Hippocampal formation (tissue), 2 donors: ENCODE measurements at places on chromosomes 2 and 18.

DNA sequence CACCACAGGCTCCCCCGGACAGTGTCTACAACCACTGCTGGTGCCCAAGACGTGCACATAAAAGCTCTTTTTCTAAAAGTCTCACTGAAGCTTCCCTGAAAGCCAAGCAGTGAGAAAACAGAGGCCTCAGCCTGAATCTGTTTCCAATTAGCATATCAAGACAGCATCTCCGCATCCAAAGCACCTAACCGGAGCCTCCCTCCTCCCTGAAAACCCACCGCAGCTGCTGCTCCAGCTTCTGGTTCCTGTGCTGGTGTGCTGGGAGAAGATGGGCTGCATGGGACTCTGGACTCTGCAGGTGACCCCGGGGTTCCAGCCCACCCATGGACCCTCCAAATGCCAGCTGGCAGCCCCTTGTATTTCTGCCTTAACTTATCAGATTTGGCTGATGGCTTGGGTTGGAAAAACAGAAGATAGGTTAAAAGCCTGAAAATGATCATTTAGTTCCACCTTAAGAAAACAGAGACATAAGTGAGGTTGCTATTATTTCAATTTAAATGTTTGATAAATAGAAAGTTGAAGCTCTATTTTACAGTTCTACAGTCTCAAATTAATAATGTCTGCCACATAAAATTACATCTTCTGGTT is 103.3 kb downstream of the TMEM18 start:
- DNase-seq = no peak

GRCh38 chr18:79320216-79320850 is 75.4 kb upstream of the NFATC1 start:
- no peak for DNase-seq

DNA sequence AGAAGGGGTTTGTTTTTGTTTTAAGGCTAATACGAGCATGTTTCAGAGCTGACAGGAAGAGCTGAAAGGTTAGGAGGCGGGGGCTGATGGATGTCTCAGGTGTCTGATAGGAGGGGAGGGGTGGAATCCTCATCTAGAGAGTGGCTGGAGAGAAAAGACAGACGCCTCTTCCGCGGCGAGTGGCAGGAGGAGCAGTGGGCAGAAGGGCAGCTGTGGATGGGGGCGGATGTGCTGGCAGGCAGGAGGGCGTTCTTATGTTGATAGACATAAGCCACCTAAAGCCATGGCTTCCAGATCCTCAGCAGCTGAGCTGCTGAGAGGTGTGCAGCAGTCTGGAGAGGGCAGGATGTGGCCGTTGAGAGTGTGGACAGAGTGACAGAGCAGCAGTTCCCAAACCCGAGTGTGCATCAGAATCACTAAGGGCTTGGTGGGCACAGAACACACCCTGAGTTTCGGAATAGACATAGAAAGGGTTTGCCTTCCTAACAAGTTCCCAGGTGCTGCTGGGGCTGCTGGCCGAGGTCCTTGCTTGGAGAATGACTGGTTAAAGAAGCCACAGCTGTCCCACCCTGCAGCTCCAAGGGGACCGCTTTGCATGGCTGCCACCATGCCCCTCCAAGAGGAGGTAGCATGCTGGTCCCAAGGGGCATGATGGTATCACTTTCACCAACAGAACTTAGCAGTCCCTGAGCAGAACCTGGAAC is 3.0 kb upstream of the ITM2C start:
- DNase-seq = no peak

- DNase-seq = no peak
Measured at GRCh38 chr2:3175568-3175955, 202.1 kb downstream of the EIPR1 start.

GRCh38 chr2:213834331-213834730 is 550.1 kb downstream of the SPAG16 start:
- no peak for DNase-seq
